ENCODE measurements at places on chromosomes 2 and 18.

DNA sequence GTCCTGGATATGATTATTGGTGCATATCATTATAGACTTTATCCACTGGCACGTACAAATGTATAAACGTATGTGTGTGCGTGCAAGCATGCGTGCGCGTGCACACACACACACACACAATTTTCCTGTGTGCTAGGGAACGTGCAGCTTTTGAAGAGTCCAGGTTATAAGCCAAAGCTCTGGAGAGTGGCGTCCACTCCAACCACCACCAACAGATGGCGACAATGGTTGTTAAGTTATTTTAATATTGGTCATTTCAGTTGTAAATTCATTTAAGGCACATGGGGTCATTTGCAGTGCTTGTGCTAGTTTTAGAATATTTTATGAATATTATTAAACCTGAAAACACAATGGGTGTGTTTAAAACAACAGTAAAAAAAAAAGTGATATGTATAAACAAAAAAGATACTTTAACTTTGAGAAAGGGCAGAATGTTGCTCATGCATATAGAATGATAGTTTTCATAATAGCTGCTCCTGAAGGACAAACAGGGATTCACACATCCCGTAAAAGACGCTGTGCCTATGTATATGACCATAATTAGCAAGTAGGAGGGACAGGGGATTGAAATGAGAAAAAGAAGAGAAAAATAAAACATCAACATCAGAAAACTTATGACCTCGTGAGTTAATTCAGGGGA lies 124.2 kb upstream of the ITGB6 start:
- DNase-seq: peak; percentile 23

GRCh38 chr2:150625741-150626140 lies 138.3 kb upstream of the RND3 start:
- DNase-seq: no peak

- DNase-seq: no peak
Measured at GRCh38 chr2:226001716-226002115, 602.2 kb downstream of the NYAP2 start.

- no peak for DNase-seq
Measured at GRCh38 chr2:129977986-129978385, 1.5 kb upstream of the RAB6C start.

DNA sequence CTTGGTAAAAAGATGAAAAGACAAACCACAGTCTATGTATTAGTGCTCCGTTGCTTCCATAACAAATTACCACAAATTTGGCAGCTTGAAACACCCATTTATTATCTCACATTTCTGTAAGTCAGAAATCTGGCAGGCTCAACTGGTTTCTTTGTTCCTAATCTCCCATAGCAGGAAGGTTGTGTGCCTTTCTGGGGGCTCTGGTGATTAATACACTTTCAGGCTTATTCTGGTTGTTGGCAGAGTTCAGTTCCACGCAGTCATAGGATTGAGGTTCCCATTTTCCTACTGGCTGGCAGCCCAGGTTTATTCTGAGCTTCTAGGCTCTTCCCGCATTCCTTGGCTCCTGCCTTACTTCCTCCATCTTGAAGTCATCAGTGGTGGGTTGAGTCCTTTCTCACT lies 189.3 kb downstream of the ANAPC1 start:
- no peak for DNase-seq

GRCh38 chr2:80054346-80054675 lies 250.2 kb downstream of the LRRTM1 start:
- DNase-seq: peak; percentile 13

DNA sequence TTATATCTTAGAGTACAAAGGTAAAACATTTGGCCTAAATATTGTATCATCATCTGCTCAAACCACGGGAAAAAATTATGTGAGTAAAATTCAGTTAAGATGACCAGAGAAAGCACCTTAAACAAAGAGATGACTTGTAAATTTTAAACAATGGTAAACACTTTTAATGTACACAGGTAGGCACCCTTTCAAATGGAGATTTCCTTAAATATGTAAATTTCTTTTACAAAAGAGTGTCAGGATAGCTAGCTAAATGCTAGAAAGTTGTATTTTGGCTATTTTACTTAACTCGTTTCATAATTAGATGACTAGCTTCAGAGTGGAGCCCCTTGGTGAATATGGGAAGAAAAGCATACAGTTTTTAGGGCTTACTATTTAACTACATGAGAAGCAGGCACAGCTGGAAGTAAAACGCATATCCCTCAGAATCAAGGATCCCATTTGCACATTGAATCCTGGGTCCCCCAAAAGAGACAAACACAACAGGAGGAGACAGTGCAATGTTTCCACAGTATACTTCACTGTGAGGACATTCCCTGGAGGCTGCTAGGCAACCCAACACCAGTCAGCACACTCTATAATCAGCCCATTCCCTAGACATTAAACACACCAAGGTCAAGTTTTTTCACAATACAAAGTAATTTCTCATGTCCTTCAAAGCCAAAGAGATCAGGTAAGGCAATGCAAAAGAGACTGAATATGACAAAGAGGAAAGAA lies 1154.4 kb downstream of the DPP10 start:
- no peak for DNase-seq

DNA sequence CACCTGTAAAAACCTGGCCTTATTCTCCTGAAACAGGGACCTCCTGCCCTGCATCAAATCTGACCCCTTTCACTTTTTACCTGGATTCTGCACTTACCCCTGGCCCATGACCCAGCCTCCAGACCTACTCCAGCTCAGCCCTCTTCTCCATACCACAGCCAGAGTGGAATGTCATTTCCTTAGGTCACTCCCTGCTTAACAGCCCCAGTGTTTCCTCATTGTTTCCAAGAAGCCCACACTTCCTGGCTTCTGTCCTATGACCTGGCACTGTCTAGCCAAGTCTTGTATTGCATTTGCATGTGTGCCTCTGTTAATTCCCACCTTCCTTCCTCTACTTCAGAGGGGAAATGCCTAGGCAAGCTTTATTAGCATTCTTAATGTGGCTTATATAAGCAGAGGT lies 51.4 kb upstream of the TRIB2 start:
- DNase-seq: no peak

- peak; percentile 59 for DNase-seq
Measured at GRCh38 chr2:221572821-221573429, 821 bp upstream of the EPHA4 start.

DNA sequence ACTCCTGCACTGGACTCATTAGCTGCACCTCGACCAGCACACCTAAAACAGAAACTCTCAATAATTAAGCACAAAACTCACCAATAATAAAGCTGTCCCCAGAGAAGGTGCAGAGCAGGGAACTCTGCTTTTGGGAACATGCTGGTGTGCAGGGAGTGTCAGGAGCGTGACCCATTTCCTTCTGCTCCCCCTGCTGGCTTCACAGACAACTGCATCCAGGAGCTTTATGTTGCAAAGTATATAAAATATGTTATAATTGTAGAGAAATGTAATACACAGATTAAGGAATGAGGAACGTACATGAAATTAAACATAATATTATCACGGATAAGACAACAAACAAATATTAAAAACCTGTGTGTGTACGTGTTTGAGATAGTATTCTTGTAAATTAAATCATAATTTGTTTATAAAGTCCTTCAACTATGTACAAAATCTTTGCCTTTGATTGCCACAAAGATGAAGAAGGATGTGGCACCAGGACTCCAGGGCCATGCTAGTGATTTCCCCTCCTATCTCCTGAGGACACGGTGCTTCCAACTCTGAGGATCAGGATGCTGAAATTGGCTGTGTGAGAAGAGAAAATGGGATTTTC lies 68.6 kb upstream of the MAL start:
- peak; percentile 38 for DNase-seq

- no peak for DNase-seq
Measured at GRCh38 chr2:136051725-136052048, 66.3 kb upstream of the DARS1 start.

DNA sequence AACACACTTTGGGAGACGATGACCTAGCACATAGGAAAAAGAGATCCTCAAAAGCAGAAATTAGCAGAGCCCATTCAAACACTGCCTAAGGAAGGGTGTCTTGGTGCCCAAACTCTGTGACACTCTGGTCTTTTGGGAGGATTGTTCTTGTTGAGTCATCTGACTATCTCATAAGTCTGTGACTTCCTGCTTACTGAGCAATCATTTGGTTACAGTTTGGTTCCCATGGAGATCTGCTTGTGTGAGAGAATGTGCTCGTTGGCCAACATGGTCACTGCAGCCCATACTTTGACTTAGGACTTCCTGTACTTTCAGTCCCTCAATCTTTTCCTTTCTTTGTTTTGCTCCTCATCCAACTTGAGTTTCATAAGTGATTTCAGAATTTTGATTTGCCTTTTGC lies 602.9 kb downstream of the NYAP2 start:
- no peak for DNase-seq

DNA sequence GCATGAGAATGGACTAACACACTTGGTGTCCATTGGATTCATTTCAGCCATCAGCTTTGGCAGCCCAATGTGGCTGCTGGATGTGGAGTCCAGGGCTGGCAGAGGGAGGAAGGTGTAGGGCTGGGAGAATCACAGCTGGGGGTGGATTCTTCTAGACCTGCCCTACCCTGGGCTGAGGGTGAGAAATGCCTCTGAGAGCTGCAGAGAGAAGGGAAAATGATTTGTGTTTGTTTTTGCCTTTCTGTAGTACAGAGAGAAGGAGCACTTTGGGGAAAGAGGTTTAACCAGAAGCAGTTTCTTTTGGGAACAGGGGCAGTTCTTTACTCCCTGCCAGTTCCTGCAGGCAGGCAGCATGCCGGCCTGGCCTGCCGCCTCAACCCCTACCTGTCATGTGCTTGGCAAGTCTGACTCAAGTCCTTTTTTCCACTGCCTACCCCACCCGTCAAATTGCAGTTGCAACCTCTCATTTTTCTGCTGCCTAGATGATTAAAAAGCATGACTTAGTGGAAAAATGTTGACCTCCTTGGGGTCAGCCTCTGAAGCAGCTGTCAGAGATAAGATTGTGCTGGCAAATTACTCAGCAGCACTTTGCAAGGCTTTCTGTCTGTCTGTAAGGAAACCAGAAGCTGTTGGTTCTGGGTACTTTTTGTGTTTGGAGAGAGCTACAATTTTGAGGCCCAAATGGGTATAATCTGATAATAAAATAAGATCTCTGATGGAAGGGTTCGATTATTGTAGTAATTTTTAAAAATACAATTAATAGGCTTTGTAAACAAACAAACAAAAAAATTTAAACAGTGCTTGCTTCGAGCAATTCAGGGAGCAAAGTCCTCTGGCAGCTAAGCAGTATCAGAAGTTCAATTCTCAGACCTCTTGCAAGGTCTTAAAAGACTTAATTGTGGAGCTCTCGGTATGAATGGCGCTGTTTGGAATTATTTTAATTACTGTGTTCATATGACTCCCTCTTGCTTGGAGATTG lies 21.7 kb downstream of the LBH start:
- no peak for DNase-seq

DNA sequence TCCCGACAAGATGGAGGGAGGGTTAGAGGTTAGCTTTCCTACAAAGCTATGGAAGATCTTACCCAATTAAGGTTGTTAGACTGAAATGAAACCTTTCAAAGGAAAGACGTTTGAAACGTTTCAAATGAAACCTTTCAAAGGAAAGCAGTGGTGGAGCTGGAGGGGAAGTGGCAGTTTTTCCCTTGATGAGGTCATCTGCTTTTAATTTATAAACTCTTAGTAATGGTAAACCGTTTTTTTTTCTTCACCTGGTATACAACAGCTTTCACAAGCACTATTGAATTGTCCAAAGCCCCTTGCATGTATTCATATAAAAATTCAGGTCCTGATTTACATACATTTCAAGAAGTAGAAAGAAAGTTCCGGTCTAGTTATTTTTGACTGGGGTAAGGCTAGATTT lies 7.4 kb downstream of the PMAIP1 start:
- DNase-seq: no peak

- no peak for DNase-seq
Measured at GRCh38 chr2:168974428-168974827, 56.7 kb downstream of the ABCB11 start.

GRCh38 chr2:45275806-45276205 lies 266.6 kb upstream of the SIX2 start:
- DNase-seq: no peak

GRCh38 chr2:165348441-165348840 lies 109.2 kb downstream of the SCN2A start:
- DNase-seq: no peak

- no peak for DNase-seq
Measured at GRCh38 chr2:188367164-188367563, 75.5 kb downstream of the GULP1 start.

- DNase-seq: no peak
Measured at GRCh38 chr2:27811768-27812167, 40.2 kb downstream of the MRPL33 start.

DNA sequence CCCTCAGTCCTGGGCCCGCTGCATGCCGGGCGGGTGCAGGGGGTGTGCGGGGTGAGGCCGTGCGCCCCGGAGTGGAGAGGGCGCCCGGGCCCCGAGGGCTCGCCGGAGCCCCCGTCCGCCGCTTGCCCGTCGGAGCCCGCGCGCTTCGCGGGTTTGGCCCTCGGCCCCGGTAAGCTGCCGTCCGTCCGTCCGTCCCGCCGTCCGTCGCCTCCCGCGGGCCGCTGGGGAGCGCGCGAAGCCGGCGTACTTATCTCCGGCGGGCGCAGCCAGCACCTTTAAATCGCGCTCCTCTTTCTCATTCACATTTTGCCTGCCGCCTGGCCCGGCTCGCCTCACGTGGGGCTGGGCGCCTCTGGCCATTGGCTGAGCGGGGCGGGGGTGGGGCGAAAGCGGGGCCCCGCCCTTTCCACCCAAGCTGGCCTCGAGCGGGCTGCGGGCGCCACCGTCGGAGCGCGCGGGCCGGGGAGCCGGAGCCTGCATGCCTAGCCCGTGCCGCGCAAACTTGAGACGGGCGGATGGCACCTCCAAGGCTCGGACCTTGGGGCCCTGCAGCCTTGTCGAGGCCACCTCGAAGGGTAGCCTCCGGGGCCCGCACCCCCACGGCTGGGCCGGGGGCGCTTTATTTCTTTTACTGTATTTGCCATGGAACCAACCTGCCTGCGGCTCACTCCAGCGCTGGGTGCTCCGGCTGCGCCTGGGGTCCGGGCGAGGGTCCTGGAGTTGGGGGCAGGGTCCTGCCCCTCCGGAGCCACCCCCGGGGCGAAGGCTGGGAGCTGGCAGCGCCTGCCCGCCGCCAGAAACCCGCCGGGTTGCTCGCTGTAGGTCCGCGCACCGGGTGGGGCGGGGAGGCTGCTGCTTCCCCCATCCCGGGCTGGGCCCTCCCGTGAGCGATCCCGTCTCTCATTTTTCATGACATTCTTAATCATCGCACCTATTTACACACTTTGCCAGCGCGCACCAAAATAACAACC lies at the start of gene GBX2:
Gene GBX2 (minus strand): TSS at position 277 of the 971 bp plus-strand sequence. CDS start 415 bp downstream, outside the sequence.
- peak; percentile 73 for DNase-seq

GRCh38 chr2:102376052-102376591 lies 20.5 kb downstream of the IL18R1 start:
- no peak for DNase-seq

DNA sequence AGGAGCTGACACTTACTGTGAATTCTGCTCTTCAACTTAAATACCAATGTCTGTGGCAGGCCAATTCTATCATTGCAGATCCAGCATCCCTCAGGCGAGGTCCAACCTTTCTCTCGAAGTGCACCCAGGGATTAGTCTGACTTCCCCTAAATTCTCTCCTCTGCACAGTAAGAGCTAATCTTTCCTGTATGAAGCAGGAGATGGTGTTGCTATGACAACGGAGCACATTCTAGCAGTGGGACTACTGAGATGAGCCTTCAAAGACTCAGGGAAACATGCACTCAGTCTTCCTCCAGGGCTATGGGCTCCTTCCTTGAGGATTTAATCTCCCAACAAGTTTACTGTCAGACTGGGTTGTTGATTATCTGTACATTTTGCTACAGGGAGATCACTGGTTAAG lies 176.3 kb downstream of the NOL4 start:
- peak; percentile 31 for DNase-seq

GRCh38 chr2:16645775-16646559 lies 19.7 kb downstream of the CYRIA start:
- DNase-seq: no peak

- no peak for DNase-seq
Measured at GRCh38 chr2:200443916-200444315, 66.0 kb downstream of the KCTD18 start.
